Erythroblast (primary cell): ENCODE measurements at places on chromosomes 1 and 21.

- DNase-seq = no peak
These were observed 20.8 kb upstream of the EPB41 start for GRCh38 chr1:28893403-28894102.

DNA sequence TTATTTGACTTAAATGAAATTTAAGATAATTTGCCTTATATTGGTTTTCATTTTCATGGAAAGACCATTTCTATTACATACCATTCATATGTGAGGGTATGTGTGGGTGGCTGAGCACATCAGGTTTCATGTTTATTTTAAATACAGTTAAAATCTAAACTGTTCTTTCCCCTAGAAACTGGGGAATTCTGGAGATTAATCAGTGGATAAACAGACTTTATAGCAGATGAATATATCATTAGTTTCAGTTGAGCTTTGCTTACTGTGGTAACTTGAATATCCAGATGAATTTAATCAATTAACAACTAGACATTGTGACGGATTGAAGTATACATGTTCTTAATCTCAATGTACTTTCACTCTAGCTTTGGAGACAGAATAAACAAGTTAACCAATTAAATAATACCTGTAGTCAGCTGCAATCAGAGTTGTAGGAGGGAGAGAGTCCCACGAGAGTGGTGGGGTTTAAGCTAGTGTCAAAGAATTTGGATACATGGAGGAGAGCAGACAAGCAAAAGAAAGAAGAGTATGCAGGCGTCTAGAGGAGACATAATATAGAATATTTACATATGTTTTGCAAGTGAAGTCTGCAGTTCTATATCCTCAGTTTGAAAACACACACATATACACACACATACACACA lies 97.6 kb downstream of the PDE4B start:
- no peak for DNase-seq

GRCh38 chr21:45022736-45023135 lies 51.6 kb upstream of the ADARB1 start:
- DNase-seq = no peak

DNA sequence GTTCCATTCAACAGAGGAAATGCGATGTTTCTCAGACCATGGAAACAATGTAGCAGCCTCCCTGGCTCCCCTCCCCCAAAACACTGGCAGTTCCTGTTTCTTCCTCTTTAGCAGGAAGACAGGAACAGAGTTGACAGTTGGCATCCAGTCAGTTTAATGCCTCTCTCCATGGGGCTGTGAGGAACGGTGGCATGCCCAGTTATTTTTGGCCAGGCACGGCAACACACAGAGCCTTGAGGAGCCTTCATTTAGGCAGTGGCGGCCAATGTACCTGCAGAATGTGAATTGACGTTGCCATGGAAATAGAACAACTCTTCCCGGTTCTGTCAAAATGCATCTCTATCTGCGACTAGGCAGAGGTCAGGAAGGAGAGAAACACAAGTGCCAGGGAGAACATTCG lies 330.6 kb downstream of the DSCAM start:
- no peak for DNase-seq

- DNase-seq = peak; percentile 47
These were observed 1.0 kb downstream of the TMEM201 start for GRCh38 chr1:9589719-9590157.

DNA sequence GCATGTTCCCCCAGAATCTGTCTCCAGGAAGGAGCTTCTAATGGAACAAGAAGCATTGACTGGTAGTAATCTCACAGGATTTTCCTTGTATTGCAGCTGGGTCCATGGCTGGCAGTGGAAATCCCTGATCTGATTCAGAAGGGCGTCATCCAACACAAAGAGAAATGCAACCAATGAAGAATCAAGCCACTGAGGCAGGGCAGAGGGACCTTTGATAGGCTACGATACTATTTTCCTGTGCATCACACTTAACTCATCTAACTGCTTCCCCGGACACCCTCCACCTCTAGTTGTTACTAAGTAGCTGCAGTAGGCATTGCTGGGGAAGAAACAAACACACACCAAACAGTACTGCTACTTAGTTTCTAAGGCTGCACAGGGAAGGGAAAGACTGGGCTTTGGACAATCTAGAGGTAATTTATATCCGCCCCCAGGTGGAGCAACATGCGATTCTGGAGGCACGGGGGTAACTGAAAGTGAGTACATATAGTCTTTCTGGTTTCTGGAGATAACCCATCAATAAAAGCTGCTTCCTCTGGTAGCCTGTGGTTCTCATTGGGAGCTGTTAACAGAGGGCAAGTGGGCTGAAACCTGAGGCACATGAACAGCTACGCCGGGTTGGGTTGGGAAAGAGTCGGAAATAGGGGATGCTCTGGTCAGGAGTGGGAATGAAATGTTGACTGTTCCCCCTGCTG lies 837 bp upstream of the USP21 start:
- DNase-seq = peak; percentile 57

GRCh38 chr1:182163821-182164223 lies 102.3 kb upstream of the ZNF648 start:
- no peak for DNase-seq

DNA sequence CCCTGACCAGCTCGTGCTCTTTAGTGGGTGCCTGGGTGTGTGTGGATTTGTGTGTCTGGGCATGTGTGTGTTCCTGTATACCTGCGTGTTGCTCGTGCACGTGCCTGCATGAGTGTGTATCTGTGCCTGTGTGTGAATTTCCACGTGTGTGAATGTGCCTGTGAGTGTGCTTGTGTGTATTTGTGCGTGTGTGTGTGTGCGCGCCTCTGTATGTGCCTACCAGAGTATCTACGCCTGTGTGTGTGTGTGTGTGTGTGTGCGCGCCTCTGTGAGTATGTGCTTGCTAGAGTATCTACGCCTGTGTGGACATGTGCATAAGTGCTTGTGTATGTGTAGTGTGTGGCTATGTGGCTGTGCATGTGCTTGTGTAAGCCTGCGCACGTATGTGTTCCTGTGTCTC lies 691 bp upstream of the SELENBP1 start:
- no peak for DNase-seq

DNA sequence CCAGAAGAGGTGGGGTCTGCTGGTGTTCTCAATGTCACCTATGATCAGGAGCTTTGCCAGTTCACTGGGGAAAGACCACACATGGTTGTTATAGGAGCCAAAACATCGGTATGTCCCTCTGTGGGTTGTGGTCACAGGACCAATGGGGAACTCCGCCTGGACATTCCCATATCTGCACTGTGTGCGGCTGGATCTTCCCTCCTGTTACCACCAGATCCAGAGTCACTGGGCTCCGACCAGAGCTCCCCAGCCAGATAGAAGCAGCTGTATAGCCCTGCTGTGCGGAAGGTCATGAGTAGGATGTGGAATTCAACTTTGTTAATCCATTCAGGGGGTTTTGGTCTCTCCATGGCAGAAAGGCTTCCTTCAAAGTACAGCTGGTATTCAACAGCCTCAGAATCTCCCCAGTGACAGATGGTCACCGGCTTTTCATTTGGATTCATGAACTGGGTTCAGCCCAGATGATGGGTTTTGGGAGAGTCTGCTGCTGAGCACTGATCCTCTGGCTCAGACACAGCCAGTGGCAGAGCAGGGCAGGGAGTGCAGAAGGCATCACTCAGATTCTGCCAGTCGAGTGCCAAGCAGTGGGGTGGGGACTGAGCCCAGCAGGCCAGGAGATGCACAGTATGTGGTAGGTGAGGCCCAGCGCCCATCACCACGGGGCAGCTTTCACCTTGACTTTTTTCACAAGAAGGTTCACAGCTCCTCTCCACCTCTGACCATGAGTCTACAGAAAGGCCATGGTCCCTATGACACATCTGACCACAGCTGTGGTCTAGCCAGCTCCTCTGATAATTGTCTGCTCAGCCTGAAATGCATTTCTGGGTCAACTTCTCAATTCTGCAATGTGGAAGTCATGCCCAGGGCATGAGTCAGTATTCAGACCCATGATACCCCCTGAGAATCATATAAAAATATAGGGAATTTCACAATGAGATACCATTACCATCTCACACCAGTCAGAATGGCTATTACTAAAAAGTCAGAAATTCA lies 2.9 kb upstream of the SHCBP1L start:
- no peak for DNase-seq

- DNase-seq = no peak
These were observed 20.9 kb upstream of the NCMAP start for GRCh38 chr1:24535021-24535424.

DNA sequence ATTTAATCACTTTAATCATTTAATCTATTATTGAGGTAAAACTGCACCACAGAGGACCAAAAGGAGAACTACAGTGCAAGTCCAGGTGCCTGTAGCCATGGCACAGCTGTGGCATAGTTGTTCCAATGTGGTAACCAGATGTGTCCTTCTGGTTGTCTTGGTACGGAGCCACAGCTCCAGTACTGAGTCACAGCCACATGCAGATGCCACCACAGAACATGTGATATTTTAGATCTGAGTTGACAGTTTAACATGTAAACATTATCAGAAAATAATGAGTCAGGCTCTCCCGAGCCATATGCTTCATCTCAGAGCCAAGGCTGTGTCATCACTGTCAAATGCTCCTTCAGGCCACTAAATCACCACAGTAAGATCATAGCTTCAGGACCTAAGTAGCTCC lies 56.4 kb upstream of the RGS7 start:
- no peak for DNase-seq

- peak; percentile 10 for DNase-seq
These were observed 35.8 kb upstream of the TRIM67 start for GRCh38 chr1:231125972-231126580.

GRCh38 chr1:219099307-219099706 lies 74.4 kb upstream of the LYPLAL1 start:
- no peak for DNase-seq

DNA sequence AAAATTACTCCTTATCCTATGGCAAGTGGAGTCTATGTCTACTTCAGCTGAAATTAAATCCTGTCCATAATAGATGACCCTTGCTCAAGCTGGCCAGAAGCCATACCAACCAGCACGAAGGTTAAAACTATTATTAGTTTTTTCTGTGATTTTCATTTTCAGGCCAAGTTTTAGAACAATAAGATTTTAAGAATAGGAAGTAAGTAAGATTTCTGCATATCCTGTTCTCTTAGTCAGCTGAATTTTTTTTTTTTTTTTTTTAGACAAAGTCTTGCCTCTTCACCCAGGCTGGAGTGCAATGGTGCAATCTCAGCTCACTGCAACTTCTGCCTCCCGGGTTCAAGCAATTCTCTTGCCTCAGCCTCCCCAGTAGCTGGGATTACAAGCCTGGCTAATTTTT lies 6.1 kb upstream of the RBP7 start:
- no peak for DNase-seq

DNA sequence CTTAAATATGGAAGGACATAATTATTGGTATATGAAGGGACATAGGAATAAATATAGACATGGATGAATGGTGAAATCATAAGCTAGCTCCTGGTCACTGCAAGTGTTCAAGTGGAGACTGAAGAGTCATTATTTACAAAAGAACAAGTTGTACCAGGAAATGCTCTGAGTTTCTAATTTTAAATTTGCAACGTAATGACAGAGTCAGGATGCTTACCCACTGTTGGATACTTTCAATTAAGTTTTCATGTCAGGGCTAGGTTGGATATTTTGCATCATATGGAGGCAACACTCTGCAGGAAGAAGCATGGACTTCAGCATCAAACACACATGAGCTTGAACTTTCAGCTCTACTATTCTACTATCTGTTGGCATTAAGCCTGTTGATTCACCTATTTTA lies 499.6 kb upstream of the C1orf87 start:
- DNase-seq = no peak

GRCh38 chr1:983798-984475 lies 2.0 kb upstream of the PERM1 start:
- DNase-seq = peak; percentile 68

DNA sequence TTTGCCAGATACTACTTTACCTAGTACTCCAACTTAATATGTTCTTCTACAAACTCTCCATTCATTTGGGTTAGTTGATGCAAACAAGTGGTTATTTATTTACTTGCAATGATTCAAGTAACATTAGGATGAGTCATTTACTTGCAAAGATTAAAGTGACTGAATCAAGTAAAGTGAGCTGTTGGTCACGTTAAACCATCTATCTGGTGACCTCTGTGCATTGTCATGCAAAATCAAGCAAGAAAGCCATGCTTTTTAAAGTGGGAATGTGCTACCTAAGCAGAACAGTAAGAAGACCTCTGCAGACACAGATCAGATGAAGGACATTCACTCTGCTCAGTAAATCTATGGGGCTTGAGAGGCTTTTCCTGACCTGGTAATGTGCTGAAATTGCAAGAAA lies 254.7 kb downstream of the LRRIQ3 start:
- no peak for DNase-seq

- no peak for DNase-seq
These were observed 50.9 kb upstream of the PTGS2 start for GRCh38 chr1:186730951-186731729.

- peak; percentile 21 for DNase-seq
These were observed 23.1 kb upstream of the NPPB start for GRCh38 chr1:11881749-11882441.

GRCh38 chr21:29817450-29817849 lies 122.3 kb downstream of the GRIK1 start:
- DNase-seq = no peak

- no peak for DNase-seq
These were observed 69.3 kb downstream of the NR5A2 start for GRCh38 chr1:200096774-200097173.

DNA sequence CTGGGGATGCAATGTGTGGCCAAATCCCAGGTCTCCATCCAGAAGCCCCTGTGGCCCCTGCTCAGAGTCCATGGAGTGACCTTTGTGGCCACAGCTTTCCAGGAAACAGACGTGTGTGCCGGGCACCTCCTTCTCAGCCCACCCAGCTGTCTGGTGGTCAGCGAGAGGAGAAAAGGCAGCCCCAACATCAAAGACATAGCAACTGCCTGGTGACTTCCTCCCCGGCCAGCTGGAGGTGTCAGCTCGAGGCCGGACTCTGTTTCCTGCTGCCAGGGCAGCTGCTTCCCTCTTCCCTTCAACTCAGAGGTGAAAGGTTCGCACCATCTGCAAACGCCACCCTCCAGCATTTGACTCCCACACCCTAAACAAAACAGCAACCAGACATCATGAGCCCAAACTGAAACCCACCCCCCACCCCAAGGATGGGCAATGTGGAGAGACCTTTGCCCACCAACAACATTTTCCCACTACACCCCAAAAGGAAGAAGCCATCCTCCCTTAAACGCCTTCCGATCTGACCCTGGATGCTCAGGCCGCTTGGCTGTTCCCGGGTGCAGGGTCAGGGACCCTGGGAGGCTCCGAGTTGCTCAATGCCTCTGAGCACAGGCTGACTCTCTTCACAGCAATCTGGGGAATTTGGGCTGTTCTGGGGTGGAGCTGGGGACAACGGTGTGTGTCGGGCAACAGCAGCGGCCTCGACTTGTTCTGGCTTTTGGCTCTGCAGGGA lies 162.3 kb downstream of the PSMG1 start:
- no peak for DNase-seq
